OCI-LY7 (cell line): ENCODE measurements at places on chromosomes 4 and X. TPM values are rescaled to one million over a fixed set of nuclear protein-coding genes. Genes with fewer than 3 reads are reported as not detected.

The PPP1R2C gene
- not detected in 2 replicates for total RNA-seq

The MAGEA11 gene
- not detected in 2 replicates for total RNA-seq

- no peak for DNase-seq
Observed at GRCh38 chr4:54120518-54120917, 20.6 kb downstream of the GSX2 start.

The MAGEA4 gene
- not detected in 2 replicates for total RNA-seq

The RAB40A gene
- total RNA-seq, result 0.38 and 0.66 TPM in 2 replicates

The NKAP gene
- 11.9 and 14.8 TPM in 2 replicates for total RNA-seq
